ENCODE measurements at places on chromosomes 3 and 15. TPM values are rescaled to one million over a fixed set of nuclear protein-coding genes. Genes with fewer than 3 reads are reported as not detected.

Gene TLR9
- 0.64 TPM for total RNA-seq

DNA sequence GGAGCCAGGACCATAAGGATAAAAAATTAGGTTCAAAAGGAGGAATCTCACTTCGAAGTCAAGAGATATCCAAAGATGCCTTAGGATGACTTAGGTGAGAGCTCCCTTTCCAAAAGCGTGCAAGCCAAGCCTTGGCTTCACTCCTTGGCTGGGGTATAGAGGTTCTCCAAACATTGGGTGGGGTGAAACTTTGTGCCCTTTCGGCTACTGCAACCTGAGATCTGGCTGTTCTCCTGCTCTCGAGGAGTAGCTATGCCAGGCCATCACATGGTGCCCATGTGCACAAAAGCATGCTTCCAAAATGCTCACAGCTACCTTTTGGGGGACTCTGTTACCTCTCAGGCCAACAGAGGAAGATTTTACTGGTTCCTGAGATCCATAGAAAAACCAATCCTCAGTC lies 373.8 kb downstream of the EPHB1 start:
- peaks cover 6% of the 10 kb centered on the region for H3K27me3 ChIP-seq
- no peak overlapping the region for H3K27ac ChIP-seq
- no peak for DNase-seq
- H3K4me1 ChIP-seq: no peaks in the 10 kb centered on the region

- no peak for DNase-seq
- H3K27me3 ChIP-seq: no peaks in the 10 kb centered on the region
- peaks cover 22% of the 10 kb centered on the region for H3K4me1 ChIP-seq
- no peak overlapping the region for H3K4me3 ChIP-seq
- H3K27ac ChIP-seq: no peak overlapping the region
Measured at GRCh38 chr3:160982491-160982890, 122.7 kb downstream of the B3GALNT1 start.

GRCh38 chr3:194168994-194169393 lies 33.0 kb downstream of the HES1 start:
- no peaks in the 10 kb centered on the region for H3K36me3 ChIP-seq
- H3K4me1 ChIP-seq: no peaks in the 10 kb centered on the region
- H3K4me3 ChIP-seq: no peak overlapping the region
- DNase-seq: no peak
- peaks cover 61% of the 10 kb centered on the region for H3K27me3 ChIP-seq
- H3K27ac ChIP-seq: no peak overlapping the region

DNA sequence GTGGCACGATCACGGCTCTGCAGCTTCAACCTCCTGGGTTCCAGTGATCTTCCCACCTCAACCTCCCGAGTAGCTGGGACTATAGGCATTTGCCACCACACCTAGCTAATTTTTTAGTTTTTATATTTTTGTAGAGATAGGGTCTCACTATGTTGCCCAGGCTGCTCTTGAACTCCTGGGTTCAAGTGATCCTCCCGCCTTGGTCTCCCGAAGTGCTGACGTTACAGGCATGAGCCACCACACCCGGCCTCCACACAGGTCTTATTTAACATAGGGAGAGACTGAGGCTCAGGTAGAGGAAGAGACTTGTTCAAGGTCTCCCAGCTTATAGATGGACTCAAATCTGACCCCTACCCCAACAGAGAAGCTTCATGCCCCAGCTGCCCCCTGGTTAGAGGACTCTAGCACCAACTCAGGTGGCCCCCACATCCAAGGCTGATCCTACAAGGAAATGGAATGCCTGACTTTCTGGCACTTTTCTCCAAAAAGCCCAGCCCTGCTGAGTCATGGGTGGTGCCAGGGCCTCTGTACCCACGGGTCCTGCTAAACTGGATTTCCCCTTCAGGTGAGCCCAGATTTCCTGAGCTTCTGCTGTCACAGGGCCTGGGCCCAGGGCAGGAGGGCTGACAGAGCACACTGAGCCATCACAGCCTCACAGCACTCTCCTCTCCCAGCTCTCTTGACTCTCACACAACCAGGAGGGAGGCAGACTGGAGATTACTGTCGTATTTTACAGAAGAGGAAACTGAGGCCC lies 5.6 kb downstream of the TMEM40 start:
- no peaks in the 10 kb centered on the region for H3K36me3 ChIP-seq
- H3K27me3 ChIP-seq: peaks cover 20% of the 10 kb centered on the region
- no peak for DNase-seq
- H3K4me1 ChIP-seq: peaks cover 11% of the 10 kb centered on the region
- no peak overlapping the region for H3K27ac ChIP-seq

Gene SPTSSB
- not detected for total RNA-seq

Gene CFAP100
- not detected for total RNA-seq

- H3K4me3 ChIP-seq: no peak overlapping the region
- no peaks in the 10 kb centered on the region for H3K4me1 ChIP-seq
- no peaks in the 10 kb centered on the region for H3K36me3 ChIP-seq
- H3K27me3 ChIP-seq: no peaks in the 10 kb centered on the region
- DNase-seq: no peak
Measured at GRCh38 chr3:25592510-25592968, 72.2 kb downstream of the TOP2B start.

Gene PROK2
- total RNA-seq: 3.4 TPM

GRCh38 chr15:91517491-91518200 lies 335.9 kb upstream of the SLCO3A1 start:
- H3K27ac ChIP-seq: no peak overlapping the region
- no peak for DNase-seq
- peaks cover 6% of the 10 kb centered on the region for H3K27me3 ChIP-seq
- peaks cover 17% of the 10 kb centered on the region for H3K4me1 ChIP-seq
- peaks cover 1% of the 10 kb centered on the region for H3K36me3 ChIP-seq
- no peak overlapping the region for H3K4me3 ChIP-seq

GRCh38 chr15:94700211-94700610 lies 468.9 kb downstream of the MCTP2 start:
- H3K4me1 ChIP-seq: no peaks in the 10 kb centered on the region
- no peaks in the 10 kb centered on the region for H3K36me3 ChIP-seq
- no peak for DNase-seq
- H3K27me3 ChIP-seq: peaks cover 3% of the 10 kb centered on the region
- H3K27ac ChIP-seq: no peak overlapping the region

GRCh38 chr15:59116141-59116540 lies 11.2 kb downstream of the CCNB2 start:
- H3K4me1 ChIP-seq: peaks cover 2% of the 10 kb centered on the region
- H3K36me3 ChIP-seq: peaks cover 70% of the 10 kb centered on the region
- H3K27me3 ChIP-seq: no peaks in the 10 kb centered on the region
- no peak overlapping the region for H3K4me3 ChIP-seq
- H3K27ac ChIP-seq: no peak overlapping the region
- no peak for DNase-seq

DNA sequence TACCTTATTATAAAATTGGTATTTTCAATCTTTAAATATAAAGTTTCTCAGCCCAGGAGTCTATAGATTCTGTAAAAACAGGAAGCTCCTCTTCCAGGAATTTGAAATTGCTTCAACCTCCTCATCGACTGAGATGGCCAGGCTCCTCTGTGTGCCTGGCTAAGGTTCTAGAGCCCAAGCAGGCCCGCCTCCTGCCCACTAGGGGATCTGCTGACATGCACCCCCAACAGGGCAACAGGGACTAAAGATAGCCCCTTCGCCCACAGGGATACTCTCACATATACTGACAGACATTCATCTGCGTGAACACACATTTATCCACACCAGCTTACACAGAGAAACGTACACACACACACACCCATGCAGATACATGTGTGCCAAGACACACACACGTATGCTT lies 183.1 kb upstream of the TLE3 start:
- peaks cover 20% of the 10 kb centered on the region for H3K27me3 ChIP-seq
- no peak overlapping the region for H3K27ac ChIP-seq
- DNase-seq: no peak
- H3K36me3 ChIP-seq: no peaks in the 10 kb centered on the region
- H3K4me1 ChIP-seq: peaks cover 18% of the 10 kb centered on the region
- H3K4me3 ChIP-seq: no peak overlapping the region

DNA sequence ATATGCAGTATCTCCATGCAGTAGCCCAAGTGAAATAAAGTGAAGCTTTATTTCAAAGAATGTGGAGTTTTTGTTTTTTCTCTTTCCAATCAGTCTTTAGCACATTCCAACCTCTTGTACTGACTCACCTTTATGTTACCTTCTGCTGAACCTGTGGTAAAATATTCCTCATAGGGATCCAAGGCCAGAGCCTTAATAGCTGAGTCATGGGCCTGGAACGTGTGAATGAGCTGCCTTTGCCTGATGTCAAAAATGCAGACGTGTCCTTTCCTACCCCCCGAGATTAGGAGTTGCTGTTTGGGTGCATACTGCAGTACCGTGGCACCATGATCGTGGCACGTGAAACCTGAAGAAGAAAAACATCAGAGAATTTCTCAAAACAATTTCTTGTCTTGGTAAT lies 108.5 kb downstream of the GLDN start:
- H3K4me1 ChIP-seq: peaks cover 6% of the 10 kb centered on the region
- DNase-seq: no peak
- no peaks in the 10 kb centered on the region for H3K27me3 ChIP-seq
- H3K36me3 ChIP-seq: peaks cover 3% of the 10 kb centered on the region

Gene ARHGAP31
- total RNA-seq: 8.3 TPM

- H3K36me3 ChIP-seq: no peaks in the 10 kb centered on the region
Measured at GRCh38 chr3:56189536-56189935, 278.7 kb downstream of the ERC2 start.

DNA sequence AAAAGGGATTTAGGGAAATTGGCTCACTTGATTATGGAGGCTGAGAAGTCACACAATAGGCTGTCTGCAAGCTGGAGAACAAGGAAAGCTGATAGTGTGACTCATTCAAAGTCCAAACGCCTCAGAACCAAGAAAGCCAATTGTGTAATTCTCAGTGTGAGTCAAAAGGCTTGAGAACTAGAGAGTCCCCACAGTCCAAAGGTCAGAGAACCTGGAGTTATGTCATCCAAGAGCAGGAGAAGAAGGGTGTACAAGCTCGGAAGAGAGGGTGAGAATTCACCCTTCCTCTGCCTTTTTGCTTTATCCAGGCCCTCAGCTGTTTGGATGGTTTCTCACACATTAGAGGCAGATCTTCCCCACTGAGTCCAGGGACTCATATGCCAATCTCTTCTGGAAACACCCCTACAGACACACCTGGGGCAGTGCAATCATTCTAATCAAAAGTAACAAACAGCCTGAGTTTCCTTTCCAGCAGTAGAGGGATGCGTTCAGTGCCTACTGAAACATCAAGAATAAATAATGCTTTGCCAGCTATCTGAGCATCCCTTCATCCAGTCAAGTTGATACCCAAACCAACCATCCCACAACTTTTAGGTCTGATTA lies 271.5 kb downstream of the SATB1 start:
- no peaks in the 10 kb centered on the region for H3K36me3 ChIP-seq
- no peak overlapping the region for H3K4me3 ChIP-seq
- DNase-seq: no peak
- H3K27me3 ChIP-seq: peaks cover 17% of the 10 kb centered on the region

- H3K27ac ChIP-seq: no peak overlapping the region
- DNase-seq: no peak
- H3K4me1 ChIP-seq: no peaks in the 10 kb centered on the region
- no peaks in the 10 kb centered on the region for H3K27me3 ChIP-seq
Measured at GRCh38 chr3:72152551-72153476, 367.9 kb upstream of the PROK2 start.

Gene STIMATE
- total RNA-seq: 47.8 TPM

GRCh38 chr3:192892981-192893700 lies 24.5 kb downstream of the MB21D2 start:
- peak; percentile 90 for DNase-seq
- H3K36me3 ChIP-seq: peaks cover 34% of the 10 kb centered on the region
- H3K27me3 ChIP-seq: peaks cover 39% of the 10 kb centered on the region
- H3K4me3 ChIP-seq: peak overlapping the region; percentile 13

GRCh38 chr3:114958930-114959329 lies 188.2 kb downstream of the ZBTB20 start:
- no peaks in the 10 kb centered on the region for H3K27me3 ChIP-seq
- no peak overlapping the region for H3K4me3 ChIP-seq
- no peak for DNase-seq
- H3K36me3 ChIP-seq: peaks cover 6% of the 10 kb centered on the region
- H3K4me1 ChIP-seq: no peaks in the 10 kb centered on the region
- H3K27ac ChIP-seq: no peak overlapping the region

Gene SPINK8
- not detected for total RNA-seq

Gene FBXO40
- total RNA-seq: not detected

Gene CCDC54
- total RNA-seq: not detected

DNA sequence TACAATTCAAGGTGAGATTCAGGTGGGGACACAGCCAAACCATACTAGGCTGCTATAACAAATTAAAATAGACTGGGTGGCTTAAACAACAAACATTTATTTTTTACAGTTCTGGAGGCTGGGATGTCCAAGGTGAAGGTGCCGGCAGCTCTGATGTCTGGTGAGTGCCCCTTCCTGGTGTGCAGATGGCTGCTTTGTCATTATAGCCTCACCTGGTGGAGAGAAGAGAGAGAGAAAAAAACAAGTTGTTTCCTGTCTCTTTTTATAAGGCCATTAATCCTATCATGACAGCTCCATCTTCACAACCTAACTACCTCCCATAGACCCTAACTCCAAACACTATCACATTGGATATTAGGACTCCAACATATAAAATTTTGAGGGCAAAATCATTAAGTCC lies 279.7 kb downstream of the ZIC1 start:
- H3K36me3 ChIP-seq: no peaks in the 10 kb centered on the region
- H3K4me1 ChIP-seq: no peaks in the 10 kb centered on the region
- H3K27me3 ChIP-seq: no peaks in the 10 kb centered on the region
- no peak overlapping the region for H3K4me3 ChIP-seq
- no peak overlapping the region for H3K27ac ChIP-seq
- no peak for DNase-seq

DNA sequence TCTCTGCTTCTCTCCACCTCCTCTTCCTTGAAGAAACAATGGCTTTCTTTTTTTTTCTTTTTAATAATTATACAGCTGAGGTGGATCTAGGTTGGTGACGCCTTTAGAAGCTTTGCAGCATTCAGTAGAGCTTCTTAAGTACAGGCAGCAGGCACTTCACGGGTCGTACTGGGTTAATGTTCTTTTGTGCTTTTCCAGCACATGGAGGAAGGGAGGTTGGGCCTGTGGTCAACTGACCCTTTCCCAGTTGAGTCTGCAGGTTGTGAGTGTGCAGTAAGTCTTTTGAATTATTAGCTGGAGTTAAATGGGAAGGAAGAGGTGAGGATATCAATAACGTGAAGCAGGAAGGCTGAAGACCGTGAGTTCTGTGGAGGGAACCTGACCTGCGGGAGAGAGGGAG lies 7.0 kb downstream of the TRAK1 start:
- H3K36me3 ChIP-seq: peaks cover 6% of the 10 kb centered on the region
- no peaks in the 10 kb centered on the region for H3K27me3 ChIP-seq
- H3K4me1 ChIP-seq: peaks cover 13% of the 10 kb centered on the region

GRCh38 chr3:116440196-116440595 lies 5.1 kb downstream of the LSAMP start:
- no peak for DNase-seq
- H3K36me3 ChIP-seq: no peaks in the 10 kb centered on the region
- H3K27ac ChIP-seq: no peak overlapping the region
- no peaks in the 10 kb centered on the region for H3K4me1 ChIP-seq
- H3K4me3 ChIP-seq: no peak overlapping the region
